HCT116 (cell line): ENCODE measurements at places on chromosomes 1 and 21.

GRCh38 chr21:42448686-42449085 is 45.0 kb downstream of the UBASH3A start:
- DNase-seq = no peak

- DNase-seq = no peak
Measured at GRCh38 chr21:36384885-36385232, 333 bp upstream of the CHAF1B start.

- no peak for DNase-seq
Measured at GRCh38 chr1:58717979-58718378, 18.1 kb upstream of the MYSM1 start.

DNA sequence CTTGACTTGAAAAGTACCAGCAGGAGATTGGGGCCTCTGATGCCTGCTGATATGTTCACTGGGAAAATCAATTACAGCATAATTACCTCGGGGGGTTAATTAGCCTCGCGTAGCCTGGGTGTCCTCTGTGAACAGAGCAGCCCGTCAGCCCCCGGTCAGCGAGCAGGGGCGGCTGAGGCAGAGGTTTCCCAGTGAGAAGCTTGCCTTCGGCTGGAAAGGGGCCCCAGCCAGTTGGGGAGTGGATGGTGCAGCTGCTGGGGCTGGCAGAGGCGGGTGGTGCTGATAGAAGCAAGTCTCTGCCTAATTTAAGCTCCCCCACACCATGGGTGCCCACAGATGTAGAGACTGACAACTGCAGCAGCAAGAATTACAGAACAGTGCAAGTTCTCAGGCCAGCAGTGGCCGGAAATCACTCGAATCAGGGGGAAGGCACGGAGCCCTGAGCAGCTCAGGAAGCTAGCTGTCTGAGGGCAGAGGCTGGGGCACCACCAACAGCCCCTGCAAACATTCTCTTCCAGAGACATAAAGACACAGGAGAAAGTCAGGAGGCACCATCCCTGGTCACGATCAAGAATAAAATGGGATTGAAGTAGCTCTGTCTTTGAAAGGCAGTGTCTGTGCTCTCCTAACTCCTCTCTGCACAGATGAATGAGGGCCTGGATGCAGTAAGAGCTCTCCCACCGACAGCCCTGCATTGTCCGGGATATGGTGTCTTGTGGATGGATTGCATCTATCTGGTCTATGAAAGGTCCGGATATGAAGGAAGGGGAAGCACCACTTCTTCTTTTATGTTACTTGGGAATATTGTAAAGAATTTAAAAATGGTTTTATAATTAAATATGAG is 166.5 kb upstream of the CD34 start:
- no peak for DNase-seq

GRCh38 chr1:115890580-115890979 is 49.7 kb upstream of the NHLH2 start:
- DNase-seq = no peak

- no peak for DNase-seq
Measured at GRCh38 chr1:66250478-66250877, 283.5 kb upstream of the SGIP1 start.
